ENCODE measurements at places on chromosomes 2 and 18.

- DNase-seq = no peak
These were observed 415.1 kb downstream of the PTPRM start for GRCh38 chr18:7982216-7982615.

GRCh38 chr2:133054297-133054696 lies 384.3 kb upstream of the LYPD1 start:
- no peak for DNase-seq

DNA sequence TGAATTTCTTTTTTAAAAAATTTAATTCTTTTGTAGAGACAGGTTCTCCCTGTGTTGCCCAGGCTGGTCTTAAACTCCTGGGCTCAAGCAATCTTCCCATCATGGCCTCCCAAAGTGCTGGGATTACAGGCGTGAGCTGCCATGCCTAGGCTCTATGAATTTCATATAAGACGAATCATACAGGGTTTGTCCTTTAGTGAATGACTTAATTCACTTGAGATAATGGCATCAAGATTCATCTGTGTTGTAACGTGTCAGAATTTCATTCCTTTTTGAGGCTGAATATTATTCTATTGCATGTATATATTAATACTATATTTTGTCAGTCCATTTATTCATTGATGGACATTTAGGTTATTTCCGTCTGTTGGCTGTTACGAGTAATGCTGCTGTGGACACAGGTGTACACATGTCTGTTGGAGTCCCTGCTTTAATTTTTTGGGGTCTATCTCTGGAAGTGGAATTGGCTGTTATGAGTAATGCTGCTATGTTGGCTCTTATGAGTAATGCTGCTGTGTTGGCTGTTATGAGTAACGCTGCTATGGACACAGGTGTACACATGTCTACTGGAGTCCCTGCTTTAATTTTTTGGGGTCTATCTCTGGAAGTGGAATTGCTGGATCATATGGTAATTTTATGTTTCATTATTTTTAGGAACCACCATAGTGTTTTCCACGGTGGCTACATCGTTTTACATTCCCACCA lies 210.6 kb downstream of the CAMKMT start:
- no peak for DNase-seq

DNA sequence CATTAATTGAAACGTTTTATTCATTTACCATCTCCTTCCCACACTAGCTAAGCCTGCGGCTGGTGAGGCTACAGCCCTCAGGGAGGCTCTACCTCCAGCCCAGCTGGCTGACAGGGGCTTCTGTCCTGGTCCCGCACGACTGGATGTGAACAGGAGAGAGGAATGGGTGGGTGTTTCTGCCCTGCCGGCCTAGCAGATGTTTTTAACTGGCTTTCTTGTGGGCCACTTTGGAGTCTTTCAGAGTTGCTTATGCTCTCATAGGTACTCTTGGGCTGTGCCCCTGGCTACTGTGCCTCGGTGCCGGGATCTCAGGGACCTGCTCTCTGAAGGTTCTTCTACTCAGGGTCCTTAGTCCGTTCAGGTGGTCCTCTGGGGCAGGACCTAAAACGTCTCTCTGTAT lies 184.3 kb upstream of the TWIST2 start:
- DNase-seq = no peak

- DNase-seq = no peak
These were observed 516.6 kb upstream of the NXPH2 start for GRCh38 chr2:139296672-139297209.

DNA sequence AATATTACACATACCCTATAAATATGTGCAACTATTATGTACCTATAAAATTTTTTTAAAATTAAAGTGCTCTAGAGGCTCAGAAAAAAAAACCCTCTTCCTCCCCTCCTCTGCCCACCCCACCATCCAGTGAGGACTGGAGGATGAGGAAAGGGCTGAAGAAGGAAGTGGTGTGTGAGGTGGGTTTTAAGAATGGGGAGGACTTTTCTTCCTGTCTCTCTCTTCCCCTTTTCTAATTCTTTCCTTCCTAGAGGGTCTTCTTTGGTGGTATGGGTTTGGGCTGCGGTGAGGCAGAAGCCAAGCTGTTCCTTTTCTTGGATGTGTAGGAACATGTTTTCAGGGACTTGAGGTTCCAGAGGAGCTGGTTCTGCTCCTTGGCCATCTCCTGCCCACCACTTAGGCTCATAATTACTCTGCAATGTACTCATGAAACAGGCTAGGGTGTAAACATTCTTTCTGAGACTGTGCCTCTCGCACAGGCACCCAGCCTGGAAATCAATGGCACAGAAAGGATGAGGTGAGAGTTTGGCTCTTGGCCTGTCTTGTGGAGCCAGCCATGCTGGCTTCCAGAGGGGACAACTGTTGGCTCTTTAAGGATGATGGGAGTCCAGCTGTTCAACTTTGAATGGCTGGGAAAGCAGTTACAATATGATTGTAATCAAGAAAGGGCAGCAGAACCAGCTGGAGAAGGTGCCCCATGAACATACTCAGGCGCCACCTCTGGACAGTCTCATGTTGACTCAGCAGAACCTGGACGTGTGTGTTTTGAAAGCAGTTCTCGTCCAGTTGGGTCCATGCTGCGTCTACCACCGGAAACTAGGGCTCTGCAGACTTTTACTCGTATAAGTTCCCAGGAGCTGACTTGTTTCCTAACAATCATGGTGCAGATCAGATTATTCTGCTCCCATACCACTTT lies 38.3 kb downstream of the IL1RL2 start:
- no peak for DNase-seq

GRCh38 chr18:56470406-56471351 lies 167.7 kb downstream of the TXNL1 start:
- no peak for DNase-seq

GRCh38 chr2:182186132-182186735 lies 200.6 kb downstream of the PPP1R1C start:
- peak; percentile 19 for DNase-seq

- no peak for DNase-seq
These were observed 306.7 kb upstream of the POU3F3 start for GRCh38 chr2:104547221-104547620.

DNA sequence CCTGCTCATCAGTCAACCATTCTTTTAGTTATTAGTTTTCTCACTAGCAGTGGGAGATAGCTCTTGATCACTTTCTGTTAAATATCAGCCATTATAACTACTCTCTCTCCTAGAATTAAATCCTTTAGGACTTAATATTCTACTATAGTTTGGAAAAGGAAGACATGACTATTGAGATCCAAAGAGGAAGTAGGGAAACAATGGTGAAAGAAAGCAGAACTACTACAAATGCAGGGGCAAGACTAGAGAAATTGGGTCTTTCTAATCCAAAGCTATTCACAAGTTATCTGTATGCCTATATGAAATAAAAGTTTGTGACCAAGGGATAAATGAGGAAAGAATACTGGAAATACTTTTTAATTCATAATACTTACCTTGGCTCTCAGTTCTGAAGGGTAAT lies 65.1 kb downstream of the SRBD1 start:
- no peak for DNase-seq

GRCh38 chr2:157257312-157258252 lies at the start of gene GALNT5:
Gene GALNT5, plus strand, starts transcription at chr2:157257705. Its CDS starts 378 bp downstream, at chr2:157258083.
- no peak for DNase-seq

DNA sequence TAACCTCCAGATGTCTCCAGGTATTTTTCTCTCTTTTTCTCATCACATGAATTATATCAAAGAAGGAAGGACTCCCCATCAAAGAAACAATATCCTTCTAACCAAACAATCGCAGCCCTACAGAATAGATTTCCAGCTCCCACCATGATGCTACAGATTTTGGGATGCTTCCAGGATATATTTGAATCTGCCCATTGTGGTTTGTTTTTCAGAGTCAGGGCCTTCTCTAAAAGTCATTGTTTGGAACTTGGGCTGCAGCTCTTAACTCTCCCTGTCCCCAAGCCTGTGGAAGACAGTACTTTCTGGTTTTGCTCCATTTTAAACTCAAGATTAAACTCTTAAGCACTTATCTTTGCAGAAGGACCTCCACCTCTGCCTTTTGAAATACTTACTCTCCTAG lies 223.2 kb downstream of the PMAIP1 start:
- DNase-seq = no peak

- DNase-seq = no peak
These were observed 80.2 kb downstream of the CLHC1 start for GRCh38 chr2:55151733-55152433.

- peak; percentile 12 for DNase-seq
These were observed 472.7 kb downstream of the CMPK2 start for GRCh38 chr2:6392966-6393365.

- no peak for DNase-seq
These were observed 26.2 kb downstream of the STK39 start for GRCh38 chr2:168220965-168221819.

All from GM20000 (cell line).